Natural killer cell treated with Interleukin-12 subunit alpha and Interleukin-12 subunit beta and Interleukin-15 and Interleukin-18, amount 100 ng/mL, for 72 hours (primary cell): ENCODE measurements at places on chromosomes 6 and 20. TPM values are rescaled to one million over a fixed set of nuclear protein-coding genes. Genes with fewer than 3 reads are reported as not detected.

- H3K27ac ChIP-seq = no peak overlapping the region
- H3K36me3 ChIP-seq = peaks cover 5% of the 10 kb centered on the region
- DNase-seq = no peak
- no peak overlapping the region for H3K4me3 ChIP-seq
Observed at GRCh38 chr6:20791944-20792343, 257.7 kb downstream of the CDKAL1 start.

- no peaks in the 10 kb centered on the region for H3K27me3 ChIP-seq
- no peak for DNase-seq
- H3K4me3 ChIP-seq = peak overlapping the region; percentile 67
- peak overlapping the region; percentile 95 for H3K27ac ChIP-seq
- H3K36me3 ChIP-seq = no peaks in the 10 kb centered on the region
- peaks cover 50% of the 10 kb centered on the region for H3K4me1 ChIP-seq
Observed at GRCh38 chr6:34664256-34664971, 32.2 kb downstream of the ILRUN start.

- peak overlapping the region; percentile 70 for H3K4me3 ChIP-seq
- peak overlapping the region; percentile 85 for H3K27ac ChIP-seq
- DNase-seq = peak; percentile 80
- peaks cover 14% of the 10 kb centered on the region for H3K4me1 ChIP-seq
- no peaks in the 10 kb centered on the region for H3K27me3 ChIP-seq
Observed at GRCh38 chr6:166488076-166488685, 98.3 kb downstream of the RAMACL start.

DNA sequence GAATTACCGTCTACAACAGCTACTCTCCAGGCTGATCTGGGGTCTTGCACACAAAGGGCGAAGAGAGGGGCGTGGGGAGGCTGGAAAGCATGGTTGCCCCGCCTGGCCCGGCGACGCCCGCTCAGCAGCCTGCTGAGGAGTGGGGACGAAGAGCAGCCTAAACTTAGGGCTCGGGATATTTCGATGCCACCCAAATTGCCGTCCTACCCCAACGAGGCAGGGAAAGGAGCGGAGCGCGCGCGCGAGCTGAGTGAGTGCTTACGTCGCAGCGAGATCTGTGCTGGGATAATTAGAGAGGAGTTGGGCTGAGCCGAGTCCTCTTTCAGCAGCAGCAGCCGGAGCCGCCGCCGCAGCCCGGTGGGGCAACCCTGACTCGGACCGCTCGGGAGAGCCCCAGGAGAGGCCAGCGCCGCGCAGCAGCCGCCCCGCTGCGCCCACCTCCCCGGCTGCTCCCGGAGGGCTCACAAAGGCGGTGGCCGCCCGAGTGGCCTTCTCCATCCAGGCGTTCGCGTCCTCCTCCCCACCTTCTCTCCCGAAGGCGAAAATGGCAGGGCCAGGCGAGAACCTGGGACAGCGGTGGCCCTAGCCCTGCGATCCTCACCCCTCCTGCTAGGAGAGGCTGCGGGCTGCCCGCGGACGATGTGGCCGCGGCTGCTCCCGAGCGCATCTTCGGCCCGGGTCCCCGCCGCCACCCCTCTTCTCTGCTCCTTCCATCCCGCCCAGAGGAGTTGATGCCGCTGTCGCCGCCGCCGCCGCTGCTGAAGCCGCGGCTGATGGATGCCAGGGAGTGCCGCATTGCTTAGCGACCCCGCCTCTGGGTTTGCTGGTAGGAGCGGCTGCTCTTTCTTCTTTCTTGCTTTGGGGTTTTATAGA lies at the start of gene CLVS2:
CLVS2 (plus strand) TSS at position 315 of the 873 bp plus-strand sequence. CDS start 1,543 bp downstream, outside the sequence.
- H3K4me1 ChIP-seq = no peaks in the 10 kb centered on the region
- H3K36me3 ChIP-seq = peaks cover 10% of the 10 kb centered on the region
- no peak within 1 kb of the TSS for H3K4me3 ChIP-seq
- DNase-seq = no peak

DNA sequence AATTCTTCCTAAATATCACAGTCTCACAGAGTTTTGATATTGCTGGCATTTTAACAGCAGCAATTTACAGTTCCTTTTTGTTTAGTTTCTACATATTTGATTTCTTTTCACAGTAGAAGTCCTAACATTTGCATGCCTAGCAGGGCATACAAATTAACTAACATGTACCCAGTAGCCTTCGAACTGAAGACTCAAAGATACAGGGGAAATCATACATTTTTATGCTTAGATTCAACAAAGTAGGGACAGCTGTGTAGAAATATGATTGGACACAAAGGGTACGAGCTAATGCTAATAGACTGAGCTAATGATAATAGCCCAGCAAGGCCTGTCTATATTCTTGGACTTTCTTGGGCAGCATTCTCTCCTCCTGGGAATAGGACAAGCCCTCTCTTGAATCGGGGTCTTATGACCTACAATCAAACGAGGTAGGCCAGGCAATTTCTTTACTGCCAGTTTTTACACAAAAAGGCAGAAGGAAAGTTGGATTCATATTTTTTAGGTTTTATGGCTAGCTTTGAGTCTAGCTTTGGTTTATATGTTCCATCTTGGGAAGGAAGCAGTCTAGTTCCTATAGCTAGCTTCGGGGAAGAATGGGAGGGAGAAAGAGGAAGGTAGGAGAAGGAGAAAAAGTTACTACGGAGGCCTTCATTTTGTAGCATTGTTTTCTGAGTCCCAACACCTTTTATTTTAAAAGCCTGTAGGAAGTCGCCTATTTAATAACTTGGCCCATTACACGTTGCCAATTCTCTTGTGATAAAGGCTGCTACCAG lies 115.8 kb downstream of the HFE start:
- H3K4me3 ChIP-seq = peak overlapping the region; percentile 73
- no peak overlapping the region for H3K27ac ChIP-seq
- no peak for DNase-seq
- H3K36me3 ChIP-seq = no peaks in the 10 kb centered on the region
- no peaks in the 10 kb centered on the region for H3K27me3 ChIP-seq
- H3K4me1 ChIP-seq = peaks cover 24% of the 10 kb centered on the region

DNA sequence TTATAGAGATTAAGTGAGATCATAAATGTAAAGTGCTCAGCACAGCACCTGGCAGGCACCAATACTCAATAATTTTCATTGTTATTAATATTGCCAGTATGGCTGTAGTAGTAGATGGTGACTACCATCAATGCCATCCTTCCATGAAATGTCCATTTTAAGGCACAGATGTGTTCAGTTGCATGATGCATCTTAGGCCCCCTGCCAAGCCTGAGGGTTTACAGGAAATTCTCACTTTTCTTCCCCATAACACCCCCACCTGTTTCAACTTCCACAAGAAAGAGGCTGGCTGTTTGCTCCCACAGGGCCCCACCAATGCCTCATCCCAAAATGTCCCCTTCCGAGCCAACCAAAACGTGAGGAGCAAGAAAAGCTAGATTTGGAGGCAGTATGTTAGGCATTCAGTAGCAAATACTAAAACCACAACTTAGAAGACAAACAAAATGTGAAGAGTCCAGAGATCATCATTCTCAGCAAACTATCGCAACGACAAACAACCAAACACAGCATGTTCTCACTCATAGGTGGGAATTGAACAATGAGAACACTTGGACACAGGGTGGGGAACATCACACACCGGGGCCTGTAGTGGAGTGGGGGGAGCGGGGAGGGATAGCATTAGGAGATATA lies 110.6 kb upstream of the NHSL1 start:
- no peak for DNase-seq
- no peaks in the 10 kb centered on the region for H3K36me3 ChIP-seq
- H3K27me3 ChIP-seq = peaks cover 16% of the 10 kb centered on the region
- H3K27ac ChIP-seq = no peak overlapping the region
- H3K4me3 ChIP-seq = no peak overlapping the region

DNA sequence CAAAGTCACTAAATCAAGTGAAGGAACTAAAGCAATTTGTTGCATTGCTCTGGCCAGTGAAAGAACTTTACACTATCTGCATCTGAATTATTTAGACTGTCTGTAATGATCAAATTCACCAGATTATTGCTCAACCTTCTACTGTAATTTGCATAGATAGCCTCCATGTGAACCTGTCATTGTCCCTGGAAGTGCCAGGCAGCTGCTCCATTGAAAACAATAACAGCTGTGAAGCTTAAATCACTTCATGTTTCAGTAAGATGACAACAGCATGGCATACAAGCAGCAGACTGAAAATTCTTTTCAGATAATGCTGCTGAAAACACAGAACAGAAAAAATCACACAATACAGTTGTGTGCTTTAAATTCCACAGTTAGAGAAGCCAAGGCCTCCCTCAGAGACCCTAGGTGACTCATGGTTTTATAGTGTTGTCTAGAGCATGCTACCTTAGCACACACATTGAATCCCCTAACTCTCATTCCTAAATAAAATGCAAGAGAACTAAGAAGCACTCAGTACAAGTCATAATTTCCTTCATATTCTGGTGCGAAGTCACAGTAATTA lies 248.9 kb downstream of the TPBG start:
- no peaks in the 10 kb centered on the region for H3K36me3 ChIP-seq
- H3K27me3 ChIP-seq = no peaks in the 10 kb centered on the region
- H3K27ac ChIP-seq = no peak overlapping the region
- no peak for DNase-seq
- no peaks in the 10 kb centered on the region for H3K4me1 ChIP-seq

DNA sequence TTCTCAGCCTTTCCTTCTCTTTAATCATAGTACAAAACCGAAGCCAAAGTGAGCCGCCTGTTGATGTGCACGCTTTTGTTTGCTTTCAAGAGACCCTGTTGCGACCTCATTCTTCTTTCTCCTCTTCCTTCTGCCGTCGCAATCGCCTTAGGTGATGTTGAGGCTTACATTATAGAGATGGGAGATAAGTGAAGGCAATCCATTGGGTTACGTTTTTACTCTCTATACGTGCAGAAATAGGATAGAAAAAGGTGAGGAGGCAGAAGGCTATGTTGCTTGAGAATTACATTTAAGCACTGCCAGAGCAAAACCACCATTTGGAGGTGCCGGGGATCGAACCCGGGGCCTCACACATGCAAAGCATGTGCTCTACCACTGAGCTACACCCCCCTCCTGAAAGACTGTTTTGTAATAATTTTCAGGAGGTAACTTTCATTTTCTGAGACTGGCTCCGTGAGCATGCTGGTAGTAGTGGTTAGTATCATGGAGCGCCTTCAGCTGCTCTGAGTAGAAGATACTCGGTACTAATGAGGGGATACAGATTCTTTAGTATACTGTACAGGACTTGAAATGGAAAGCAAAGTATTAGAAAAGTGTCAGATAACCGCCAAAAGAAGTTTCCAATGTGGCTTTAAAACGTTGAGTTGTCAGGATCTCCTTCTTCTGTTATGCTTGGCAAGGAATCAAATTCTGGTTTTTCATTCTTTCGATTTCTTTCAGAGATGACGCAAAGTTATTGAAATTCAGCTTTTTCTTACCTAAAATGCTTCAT lies 165.6 kb downstream of the TRIM27 start:
- no peak overlapping the region for H3K27ac ChIP-seq
- no peak for DNase-seq
- no peaks in the 10 kb centered on the region for H3K36me3 ChIP-seq
- H3K4me3 ChIP-seq = no peak overlapping the region
- H3K4me1 ChIP-seq = no peaks in the 10 kb centered on the region
- H3K27me3 ChIP-seq = peaks cover 23% of the 10 kb centered on the region

- H3K27ac ChIP-seq = peak overlapping the region; percentile 99
- no peaks in the 10 kb centered on the region for H3K27me3 ChIP-seq
- no peak for DNase-seq
Observed at GRCh38 chr20:58906894-58907293, 54.4 kb downstream of the GNAS start.

Gene PRRT1
- total RNA-seq = 0.17 TPM

Gene TUBB2B
- total RNA-seq = not detected

Gene SMOC2
- not detected for total RNA-seq

Gene OR2H2
- not detected for total RNA-seq
